ENCODE measurements at places on chromosomes 4 and X.

GRCh38 chr4:189237340-189237739, 703.3 kb upstream of the FRG1 start:
- DNase-seq, result no peak

- no peak for DNase-seq
Measured at GRCh38 chrX:53605004-53605403, 81.5 kb downstream of the HUWE1 start.

- DNase-seq, result no peak
Measured at GRCh38 chr4:105972946-105973621, 77.8 kb downstream of the NPNT start.

GRCh38 chrX:10798041-10798440, 177.7 kb upstream of the MID1 start:
- DNase-seq, result no peak

DNA sequence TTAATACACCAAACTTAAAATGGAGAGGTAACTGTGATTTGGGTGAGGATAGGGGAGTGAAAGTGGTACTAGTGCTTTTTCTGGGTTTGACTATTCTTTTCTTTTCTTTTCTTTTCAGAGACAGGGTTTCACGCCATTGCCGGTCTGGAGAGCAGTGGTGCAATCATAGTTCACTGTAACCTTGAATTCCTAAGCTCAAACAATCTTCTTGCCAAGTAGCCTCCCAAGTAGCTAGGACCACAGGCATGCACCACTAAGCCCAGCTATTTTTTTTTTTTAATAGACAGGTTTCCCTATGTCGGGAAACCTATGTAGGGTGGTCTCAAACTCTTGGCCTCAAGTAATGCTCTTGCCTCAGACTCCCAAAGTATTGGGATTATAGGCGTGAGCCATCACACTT, 3.0 kb upstream of the ARMCX4 start:
- no peak for DNase-seq

GRCh38 chrX:74405973-74406489, 15.3 kb upstream of the SLC16A2 start:
- DNase-seq, result no peak

DNA sequence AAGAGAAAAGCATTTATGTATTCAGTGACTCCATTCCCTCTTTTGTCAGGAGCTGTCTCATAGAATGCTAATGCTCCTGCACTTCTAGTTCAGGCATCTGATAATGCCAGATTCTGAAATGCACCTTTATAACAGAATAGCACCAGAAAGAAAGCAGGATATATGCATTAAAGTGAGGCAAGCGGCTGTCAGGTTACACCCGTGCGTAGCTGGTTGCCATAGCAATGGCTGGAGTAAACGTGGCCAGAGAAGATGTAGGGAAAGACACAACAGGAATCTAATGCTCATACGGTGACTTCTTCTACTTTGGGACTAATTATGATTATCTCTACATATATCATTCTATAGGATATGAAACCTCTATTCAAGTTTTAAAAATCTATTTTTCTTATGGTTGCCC, 5.9 kb downstream of the EMCN start:
- DNase-seq, result no peak

GRCh38 chr4:154029171-154029570, 240.3 kb upstream of the SFRP2 start:
- DNase-seq, result no peak

DNA sequence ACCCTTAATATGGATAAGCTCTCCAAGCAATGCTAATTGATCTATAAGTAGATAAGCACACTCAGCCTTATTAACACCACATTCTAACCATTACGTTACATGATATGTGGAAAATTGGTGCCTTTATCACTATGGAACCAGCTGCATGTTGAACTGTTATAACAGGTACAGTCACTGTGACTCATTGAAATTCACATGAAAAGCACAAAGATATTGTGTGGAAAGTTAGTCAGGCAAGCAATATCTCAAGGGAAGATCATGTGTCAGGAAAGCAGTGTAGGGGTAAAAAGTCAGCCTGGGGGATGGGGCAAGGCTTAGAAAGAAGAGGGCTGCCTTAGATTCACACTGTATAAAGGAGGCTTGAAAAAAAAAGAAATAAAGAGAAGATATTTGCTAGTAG, 313.7 kb upstream of the SMIM31 start:
- no peak for DNase-seq

DNA sequence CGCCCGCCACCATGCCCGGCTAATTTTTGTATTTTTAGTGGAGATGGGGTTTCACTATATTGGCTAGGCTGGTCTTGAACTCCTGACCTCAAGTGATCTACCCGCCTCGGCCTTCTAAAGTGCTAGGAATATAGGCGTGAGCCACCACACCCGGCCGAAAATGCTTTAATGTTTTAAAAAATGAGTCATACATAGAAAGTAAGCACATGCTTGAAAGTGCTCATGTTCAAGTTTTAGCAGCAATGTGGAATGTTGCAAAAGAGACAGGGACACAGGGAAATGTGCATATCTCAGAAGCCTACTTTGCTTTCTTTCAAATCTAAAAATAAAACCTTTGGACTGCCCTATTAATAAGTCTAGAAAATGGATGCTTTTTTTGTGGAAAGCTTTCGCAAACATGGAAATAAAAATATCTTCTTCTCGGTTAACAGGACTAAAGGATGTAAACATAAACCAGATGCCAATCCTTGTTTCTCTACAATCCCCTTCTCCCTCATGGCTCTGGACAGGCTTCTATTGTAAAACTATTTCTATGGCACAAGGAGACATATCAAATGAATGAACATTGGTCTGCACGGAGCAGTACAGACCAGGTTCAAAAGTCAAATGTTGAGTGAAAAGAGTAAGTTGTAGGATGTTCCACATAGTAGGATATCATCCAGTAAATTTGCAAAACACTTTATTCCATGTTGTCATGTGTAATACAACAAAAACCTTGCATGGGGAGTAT, 15.0 kb downstream of the MECP2 start:
- DNase-seq, result no peak

DNA sequence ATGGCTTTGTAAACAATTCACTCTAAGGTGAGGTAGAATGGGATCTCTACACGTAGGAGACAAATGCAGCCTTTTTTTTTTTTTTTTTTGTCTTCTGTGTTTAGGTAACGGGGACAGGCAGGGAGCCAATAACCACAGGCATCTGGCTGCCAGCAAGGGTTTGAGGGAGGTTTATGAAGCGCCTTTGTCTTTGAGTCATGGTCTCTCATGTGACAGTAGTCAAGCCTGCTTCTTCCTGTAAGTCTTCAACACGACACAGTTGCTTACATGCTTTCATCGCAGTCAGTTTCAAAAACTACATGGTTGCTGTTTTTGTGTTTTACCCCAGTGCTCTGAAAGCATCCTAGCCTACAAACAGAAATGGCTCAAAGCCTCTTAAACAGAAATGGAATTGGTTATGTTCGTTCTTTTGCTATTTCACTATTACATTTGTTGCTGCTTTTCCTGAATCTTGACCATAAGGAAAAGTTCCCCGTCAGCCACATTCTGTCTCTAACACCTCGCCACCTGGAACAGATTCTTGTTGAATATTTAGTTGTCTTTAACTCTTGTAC, 127.8 kb upstream of the METTL14 start:
- peak; percentile 7 for DNase-seq

DNA sequence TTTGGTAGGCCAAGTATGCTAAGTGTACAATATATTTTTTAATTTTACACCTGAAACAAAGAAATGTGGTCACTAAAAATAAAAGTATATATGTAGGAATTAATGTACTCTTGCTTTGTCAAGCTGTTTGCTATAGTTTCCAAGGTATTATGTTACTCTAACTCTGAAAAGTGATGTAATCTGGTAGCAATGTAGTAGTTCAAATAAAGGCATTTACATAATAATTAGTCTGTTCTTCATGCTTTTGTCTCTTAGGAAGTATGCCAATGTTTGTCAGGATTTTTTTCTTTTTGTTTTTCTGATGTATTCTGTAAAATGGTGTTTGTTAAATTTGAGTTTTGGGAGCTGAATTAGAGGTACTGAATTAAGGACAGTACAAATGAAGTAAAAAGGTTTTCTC, 89.5 kb downstream of the PLS3 start:
- peak; percentile 11 for DNase-seq

GRCh38 chr4:155675709-155676429, 9.2 kb downstream of the GUCY1A1 start:
- DNase-seq, result no peak

- no peak for DNase-seq
Measured at GRCh38 chr4:89216866-89217265, 90.7 kb downstream of the GPRIN3 start.

- no peak for DNase-seq
Measured at GRCh38 chr4:134948110-134948642, 746.6 kb upstream of the PABPC4L start.

DNA sequence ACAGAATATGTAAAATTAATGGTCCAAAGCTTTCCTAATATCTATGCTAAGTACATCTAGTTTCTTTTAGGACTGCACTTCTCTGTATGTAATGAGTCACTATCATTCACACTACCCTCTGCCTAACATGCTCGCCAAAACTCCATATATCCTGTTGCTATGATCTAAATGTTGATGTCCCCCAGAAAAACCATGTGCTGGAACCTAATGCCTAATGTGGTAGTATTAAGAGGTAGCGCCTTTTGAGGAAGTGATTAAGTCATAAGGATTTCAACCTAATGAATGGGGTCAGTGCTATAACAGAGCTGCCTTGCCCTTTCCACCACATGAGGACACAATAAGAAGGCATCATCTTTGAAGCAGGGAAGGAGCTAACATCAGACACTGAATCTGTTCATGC, 34.9 kb upstream of the NFKB1 start:
- no peak for DNase-seq

DNA sequence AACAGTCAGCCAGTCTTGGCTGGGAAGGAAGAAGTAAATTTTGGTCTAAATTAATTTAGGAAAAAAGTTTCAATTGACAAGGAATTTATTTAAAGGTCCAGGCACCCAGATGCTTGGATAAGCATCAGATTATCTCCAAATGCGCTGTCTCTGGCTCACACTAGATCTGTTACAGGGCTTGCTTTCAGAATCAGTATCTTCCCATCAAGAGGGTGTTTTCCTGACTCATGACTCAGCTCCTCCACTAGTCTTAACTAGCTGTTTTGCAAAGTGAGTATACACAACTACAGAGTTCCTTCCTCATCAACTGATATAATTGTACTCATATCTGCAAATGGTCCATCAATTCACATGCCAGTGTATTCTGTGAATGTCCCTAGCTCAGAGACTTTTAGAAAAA, 482.1 kb upstream of the CPEB2 start:
- no peak for DNase-seq

DNA sequence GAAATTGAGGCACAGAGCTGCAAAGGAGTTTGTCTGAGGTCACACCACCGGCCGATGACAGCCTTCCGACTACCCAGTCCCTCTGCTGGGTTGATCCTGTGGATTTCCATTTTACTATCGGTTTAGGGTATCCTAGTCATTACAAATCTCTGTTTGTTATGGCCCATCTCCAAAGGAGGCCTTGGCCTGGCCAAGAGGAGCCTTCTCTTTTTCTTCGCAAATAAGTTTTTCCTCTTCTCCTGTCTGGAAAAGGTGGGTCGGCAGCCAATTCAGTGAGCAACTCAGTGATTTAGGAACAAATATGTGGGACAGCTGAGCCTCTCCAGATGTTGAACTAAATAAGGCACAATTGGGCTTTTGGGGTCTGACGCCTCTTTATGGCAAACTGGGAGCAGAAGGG, 169.2 kb upstream of the RBPJ start:
- peak; percentile 82 for DNase-seq

- DNase-seq, result peak; percentile 50
Measured at GRCh38 chrX:107826238-107827029, 768 bp downstream of the MID2 start.

DNA sequence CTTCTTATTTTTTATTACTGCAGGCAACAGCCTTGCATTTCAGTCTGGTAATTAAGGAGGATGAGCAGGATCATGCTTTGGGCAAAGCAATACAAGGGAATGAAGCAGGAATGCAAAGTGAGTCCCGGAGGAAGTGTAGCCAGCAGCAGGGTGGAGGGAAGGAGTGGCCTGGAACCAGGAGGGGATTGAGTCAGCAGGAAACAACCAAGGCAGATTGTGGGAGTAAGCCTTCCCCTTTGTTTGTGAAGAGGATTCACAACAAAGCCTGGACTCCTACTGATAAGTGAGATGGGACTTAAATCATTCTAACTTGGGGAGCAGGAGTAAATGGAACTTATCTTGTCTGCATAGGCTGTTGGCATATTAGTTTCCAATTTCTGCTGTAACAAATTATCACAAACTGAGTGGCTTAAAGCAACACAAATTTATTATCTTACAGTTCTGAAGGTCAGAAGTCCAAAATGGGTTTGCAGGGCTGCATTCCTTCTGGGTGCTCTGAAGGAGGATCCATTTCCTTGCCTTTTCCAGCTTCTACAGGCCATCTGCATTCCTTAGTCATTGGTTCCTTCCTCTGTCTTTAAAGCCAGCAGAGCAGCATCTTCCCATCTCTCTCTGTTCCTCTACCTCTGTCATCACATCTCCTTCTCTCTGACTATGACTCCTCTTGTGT, 93.2 kb upstream of the AP1S2 start:
- no peak for DNase-seq

GRCh38 chrX:20906571-20906970, 467.6 kb upstream of the CNKSR2 start:
- DNase-seq, result no peak

DNA sequence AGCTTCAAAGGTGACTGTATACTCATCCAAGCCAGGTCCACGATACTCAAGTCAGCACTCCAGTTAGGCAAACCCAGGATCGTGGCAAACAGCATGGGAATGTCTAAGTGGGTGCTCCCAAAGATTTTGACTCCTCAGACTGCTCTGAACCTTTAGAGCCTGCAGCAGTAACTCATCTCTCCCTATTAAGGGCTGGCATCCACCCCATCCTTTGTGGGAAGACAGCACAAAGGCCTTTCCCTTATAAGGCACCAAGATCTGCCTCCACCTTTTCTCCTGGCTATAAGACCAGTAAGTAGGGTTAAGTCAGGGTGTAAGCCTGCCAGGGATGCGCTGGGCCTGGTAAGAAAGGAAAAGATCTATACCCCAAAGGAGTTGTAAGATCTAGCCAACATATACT, 23.6 kb upstream of the SLC25A43 start:
- no peak for DNase-seq

Data from tongue (tissue), 3 donors.